ENCODE measurements at places on chromosomes 5 and 9.

GRCh38 chr9:126626127-126626925, 12.6 kb downstream of the LMX1B start:
- DNase-seq: no peak

GRCh38 chr5:102231693-102232619, 64.1 kb downstream of the SLCO4C1 start:
- DNase-seq: no peak

DNA sequence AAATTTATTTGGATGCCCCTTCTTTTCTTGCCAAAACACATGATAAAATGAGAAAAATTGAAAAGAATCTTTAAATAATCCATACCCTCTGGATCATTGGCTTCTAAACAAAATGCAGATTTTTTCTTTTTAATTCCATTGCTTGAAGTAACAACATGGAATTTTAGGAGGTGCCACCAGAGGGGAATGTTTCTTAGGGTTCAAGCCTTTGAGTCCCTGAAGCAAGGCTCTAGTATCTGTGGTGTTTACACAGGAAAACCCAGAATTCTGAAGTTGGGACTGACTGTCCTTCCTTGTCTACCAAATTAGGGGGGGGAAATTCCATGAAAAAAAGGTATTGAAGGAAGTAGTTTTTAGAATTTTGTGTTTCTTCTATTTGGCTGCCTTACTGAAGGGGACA, 69.4 kb downstream of the LMNB1 start:
- DNase-seq: peak; percentile 41

DNA sequence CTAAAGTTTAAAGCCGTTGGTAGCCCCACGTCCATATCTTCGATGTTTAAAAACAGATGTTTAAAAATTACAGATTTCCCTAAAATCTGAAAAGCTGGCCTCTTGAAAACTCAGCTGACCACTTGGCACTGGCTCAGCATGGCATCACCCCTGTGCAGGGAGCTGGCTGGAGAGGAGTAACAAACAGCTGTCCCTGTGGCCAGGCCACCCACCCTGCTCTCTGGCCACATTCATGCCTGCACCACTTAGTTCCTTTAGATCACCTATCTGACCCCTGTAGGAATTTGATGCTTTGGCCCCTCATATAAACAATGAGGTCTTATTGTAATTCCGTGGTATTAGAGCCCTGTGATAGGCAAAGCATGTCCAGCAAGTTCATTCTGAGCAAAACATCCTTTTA, 107.5 kb downstream of the FRMD3 start:
- DNase-seq: no peak

DNA sequence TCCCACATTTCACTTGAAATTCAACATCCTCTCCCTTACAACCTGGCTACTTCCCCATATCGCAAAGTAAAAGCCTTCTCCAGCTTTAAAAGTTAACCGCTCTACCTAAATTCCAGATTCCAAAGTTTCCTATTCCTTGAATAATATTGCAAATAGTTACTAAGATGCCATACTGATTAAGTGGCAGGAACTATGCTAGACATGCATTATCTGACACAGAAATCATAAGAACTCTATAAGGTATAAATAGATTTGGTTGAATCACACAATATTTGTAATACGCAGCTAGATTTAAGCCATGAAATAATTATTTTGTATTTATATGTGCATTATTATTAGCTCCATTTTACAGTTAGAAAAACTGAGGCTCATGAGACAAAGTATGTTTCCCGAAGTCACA, 92.8 kb downstream of the NFIB start:
- no peak for DNase-seq

DNA sequence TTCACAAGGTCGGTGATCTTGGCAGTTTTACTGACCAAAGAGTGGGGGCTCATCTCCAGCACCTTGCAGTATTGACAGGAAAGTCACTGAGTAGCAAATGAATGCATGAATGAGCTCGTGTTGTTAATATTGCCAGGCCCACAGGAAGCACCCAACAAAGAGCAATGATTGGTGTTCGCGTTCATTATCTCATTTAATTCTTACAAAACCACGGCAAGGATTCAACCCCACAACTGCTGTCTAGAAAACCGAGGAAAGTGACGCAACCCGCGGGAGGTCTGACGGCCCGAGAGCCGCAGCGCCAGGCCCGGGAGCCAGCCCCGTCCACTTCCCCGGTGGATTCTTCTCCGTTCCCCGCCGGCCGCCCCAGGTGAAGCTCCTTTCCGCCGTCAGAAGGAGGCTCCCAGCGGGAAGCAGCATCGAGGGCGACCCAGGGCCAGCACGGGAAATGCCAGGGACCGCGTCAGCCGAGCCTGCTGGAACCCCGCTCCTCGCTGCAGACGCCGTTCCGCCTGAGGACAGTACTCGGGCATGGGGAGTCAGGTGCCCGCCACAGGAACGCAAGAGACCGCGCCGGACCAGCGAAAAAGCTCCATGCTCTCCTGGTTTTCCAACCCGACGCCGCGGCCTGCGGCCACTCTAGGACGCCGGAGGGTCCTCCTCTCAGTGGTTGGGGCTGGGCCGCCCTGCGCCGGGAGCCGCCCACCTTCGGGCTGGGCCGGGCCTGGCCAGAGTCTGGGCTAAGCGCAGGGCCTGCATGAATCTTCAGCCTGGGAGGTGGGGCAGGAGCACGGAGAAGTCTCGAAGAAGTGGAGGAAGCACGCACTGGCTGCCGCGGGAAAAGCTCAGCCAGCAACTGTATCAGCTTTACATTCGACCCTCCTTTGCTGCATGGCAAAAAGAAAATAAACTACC, 19.8 kb upstream of the FER start:
- peak; percentile 94 for DNase-seq

DNA sequence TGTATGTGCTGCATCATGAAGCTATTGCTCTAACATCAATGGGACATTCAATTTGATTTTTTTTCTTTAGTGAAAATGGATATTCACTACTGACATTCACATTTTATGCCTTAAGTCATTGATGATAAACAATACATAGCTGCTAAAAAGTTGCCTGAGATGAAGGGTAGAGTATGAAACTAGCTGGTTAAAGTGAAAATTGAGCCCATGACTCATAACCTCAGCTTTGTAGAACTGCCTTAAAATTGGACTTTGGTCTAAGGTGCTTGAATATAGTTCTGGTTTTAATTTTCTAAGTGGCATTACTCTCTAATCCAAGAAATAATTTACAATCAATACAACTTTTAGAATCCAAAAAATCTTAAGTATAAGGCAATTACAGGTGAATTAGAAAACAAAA, 740.4 kb upstream of the RIOK2 start:
- DNase-seq: no peak

DNA sequence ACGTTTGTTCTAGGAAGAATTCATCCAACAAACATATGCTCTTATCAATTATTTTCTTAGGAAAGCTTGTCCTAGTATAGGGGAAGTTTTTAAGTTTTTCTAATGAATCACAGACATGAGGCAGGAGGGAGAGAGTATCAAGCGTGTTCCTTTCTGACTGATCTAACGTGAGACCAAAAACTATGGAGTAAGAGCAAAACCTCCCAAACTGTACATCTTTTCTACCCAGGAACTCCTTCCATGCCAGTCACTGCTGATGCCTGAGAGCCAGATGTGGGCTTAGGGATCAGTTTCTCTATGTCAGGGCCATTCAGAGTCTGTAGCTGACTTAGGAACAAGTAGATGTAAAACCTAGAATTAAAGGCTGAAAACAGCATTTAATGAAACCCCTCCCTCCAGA, 51.7 kb upstream of the NFIB start:
- DNase-seq: no peak

DNA sequence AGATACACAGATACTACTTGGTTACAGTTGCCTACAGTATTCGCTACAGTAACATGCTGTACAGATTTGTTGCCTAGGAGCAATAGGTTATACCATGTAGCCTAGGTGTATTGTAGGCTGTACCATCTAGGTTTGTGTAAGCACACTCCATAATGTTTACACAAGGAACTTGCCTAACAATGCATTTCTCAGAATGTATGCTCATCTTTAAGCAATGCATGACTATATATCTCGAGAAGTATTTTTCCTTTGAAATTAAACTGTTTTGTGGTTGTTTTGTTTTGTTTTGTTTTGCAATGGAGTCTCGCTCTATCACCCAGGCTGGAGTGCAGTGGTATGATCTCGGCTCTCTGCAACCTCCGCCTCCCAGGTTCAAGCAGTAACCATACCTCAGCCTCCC, 25.3 kb downstream of the LRRC70 start:
- DNase-seq: no peak
